Thoracic aorta (tissue), 2 donors: ENCODE measurements at places on chromosomes 13 and 19.

GRCh38 chr13:108408672-108409071, 139.2 kb downstream of the TNFSF13B start:
- H3K27ac ChIP-seq, result no peak overlapping the region
- H3K4me3 ChIP-seq, result no peak overlapping the region
- no peaks in the 10 kb centered on the region for H3K27me3 ChIP-seq
- no peaks in the 10 kb centered on the region for H3K4me1 ChIP-seq
- H3K36me3 ChIP-seq, result no peaks in the 10 kb centered on the region

GRCh38 chr19:57566396-57567265, 7.0 kb upstream of the ZNF550 start:
- no peaks in the 10 kb centered on the region for H3K27me3 ChIP-seq
- no peak for DNase-seq
- H3K4me3 ChIP-seq, result no peak overlapping the region
- H3K27ac ChIP-seq, result no peak overlapping the region
- no peaks in the 10 kb centered on the region for H3K36me3 ChIP-seq

DNA sequence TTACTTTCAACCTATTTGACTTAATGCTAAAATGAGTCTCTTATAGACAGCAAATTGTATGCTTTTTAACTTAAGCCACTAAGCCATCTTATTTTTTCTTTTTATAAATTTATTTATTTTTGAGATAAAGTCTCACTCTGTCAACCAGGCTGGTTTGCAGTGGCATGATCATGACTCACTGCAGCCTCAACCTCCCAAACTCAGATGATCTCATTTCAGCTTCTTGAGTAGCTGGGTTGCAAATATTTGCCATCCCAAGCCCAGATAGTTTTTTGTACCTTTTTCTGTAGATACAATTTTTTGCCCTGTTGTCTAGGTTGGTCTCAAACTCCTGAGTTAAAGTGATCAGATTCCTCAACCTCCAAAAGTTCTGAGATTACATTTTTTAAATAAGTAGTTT, 27.1 kb downstream of the ZNF714 start:
- no peak overlapping the region for H3K27ac ChIP-seq
- no peak for DNase-seq
- no peaks in the 10 kb centered on the region for H3K27me3 ChIP-seq

DNA sequence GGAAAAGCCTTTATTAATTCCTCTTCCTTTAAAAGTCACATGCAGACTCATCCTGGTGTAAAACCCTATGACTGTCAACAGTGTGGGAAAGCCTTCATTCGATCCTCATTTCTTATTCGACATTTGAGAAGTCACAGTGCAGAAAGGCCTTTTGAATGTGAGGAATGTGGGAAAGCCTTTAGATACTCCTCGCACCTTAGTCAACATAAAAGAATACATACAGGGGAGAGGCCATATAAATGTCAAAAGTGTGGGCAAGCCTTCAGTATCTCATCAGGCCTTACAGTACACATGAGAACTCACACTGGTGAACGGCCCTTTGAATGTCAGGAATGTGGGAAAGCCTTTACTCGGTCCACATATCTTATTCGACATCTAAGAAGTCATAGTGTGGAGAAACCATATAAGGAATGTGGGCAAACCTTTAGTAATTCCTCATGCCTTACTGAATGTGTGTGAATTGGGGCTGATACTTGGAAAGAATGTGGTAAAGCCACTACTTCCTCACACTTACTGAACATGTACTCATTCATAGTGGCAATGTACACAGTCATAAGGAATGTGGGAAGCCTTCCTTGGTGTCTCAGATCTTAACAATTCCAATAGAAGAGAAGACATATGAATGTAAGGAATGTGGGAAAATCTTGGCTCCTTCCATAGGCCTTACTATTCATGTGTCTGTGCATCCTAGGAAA, 18.8 kb downstream of the ZNF559 start:
- H3K36me3 ChIP-seq, result peaks cover 67% of the 10 kb centered on the region
- H3K4me3 ChIP-seq, result no peak overlapping the region
- H3K4me1 ChIP-seq, result no peaks in the 10 kb centered on the region
- no peak for DNase-seq

DNA sequence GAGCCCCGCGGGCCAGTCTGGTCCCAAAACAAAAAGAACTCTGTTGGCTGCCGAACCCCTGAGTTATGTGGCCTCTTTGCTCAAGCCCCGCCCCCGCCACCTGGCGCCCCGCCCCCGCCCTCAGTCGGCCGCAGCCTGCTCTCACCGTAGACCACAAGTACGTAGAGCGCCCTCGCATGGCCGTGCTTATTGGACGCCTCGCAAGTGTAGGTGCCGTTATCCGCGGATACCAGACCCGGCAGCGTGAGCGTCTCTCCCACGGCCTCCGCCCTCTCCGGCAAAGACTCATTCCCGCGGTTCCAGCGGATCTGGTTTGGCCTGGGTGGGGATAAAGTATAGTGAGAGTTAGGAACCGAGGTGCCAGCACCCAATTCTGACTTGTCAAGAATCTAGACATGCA, 5.5 kb upstream of the ZNF428 start:
- H3K4me3 ChIP-seq, result no peak overlapping the region
- H3K27ac ChIP-seq, result no peak overlapping the region
- no peaks in the 10 kb centered on the region for H3K36me3 ChIP-seq
- H3K4me1 ChIP-seq, result peaks cover 8% of the 10 kb centered on the region
- no peaks in the 10 kb centered on the region for H3K27me3 ChIP-seq
- no peak for DNase-seq

DNA sequence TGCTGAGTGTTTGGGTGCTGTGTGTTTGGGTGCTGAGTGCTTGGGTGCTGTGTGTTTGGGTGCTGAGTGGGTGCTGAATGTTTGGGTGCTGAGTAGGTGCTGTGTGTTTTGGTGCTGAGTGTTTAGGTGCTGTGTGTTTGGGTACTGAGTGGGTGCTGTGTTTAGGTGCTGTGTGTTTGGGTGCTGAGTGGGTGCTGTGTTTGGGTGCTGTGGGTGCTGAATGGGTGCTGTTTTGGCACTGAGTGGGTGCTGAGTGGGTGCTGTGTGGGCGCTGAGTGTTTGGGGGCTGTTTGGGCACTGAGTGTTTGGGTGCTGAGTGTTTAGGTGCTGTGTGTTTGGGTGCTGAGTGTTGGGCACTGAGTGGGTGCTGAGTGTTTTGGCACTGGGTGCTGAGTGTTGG, 48.5 kb upstream of the F7 start:
- H3K36me3 ChIP-seq, result no peaks in the 10 kb centered on the region
- no peak overlapping the region for H3K4me3 ChIP-seq
- DNase-seq, result no peak
- no peak overlapping the region for H3K27ac ChIP-seq

DNA sequence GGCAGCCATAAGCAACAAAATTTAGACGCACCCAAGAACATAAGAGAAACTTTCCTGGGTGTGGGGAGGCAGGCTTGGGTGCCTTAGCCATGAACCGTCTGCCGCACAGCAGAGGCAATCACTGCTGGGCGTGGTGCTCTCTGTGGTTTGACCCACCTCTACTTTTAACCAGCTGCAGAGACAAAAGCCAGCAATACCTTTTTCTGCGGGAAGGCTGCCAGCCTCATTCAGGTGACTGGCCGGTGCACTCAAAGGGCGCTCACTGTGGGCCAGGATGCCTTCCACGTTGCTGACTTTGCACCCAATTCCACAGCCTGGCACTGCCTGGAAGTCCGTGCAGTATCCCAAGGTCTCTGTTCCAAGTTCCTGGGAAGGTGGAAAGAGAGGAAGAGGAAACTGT, 69.1 kb downstream of the ATP7B start:
- no peak for DNase-seq
- H3K27me3 ChIP-seq, result no peaks in the 10 kb centered on the region
- no peaks in the 10 kb centered on the region for H3K4me1 ChIP-seq
- no peak overlapping the region for H3K4me3 ChIP-seq
- peaks cover 27% of the 10 kb centered on the region for H3K36me3 ChIP-seq

DNA sequence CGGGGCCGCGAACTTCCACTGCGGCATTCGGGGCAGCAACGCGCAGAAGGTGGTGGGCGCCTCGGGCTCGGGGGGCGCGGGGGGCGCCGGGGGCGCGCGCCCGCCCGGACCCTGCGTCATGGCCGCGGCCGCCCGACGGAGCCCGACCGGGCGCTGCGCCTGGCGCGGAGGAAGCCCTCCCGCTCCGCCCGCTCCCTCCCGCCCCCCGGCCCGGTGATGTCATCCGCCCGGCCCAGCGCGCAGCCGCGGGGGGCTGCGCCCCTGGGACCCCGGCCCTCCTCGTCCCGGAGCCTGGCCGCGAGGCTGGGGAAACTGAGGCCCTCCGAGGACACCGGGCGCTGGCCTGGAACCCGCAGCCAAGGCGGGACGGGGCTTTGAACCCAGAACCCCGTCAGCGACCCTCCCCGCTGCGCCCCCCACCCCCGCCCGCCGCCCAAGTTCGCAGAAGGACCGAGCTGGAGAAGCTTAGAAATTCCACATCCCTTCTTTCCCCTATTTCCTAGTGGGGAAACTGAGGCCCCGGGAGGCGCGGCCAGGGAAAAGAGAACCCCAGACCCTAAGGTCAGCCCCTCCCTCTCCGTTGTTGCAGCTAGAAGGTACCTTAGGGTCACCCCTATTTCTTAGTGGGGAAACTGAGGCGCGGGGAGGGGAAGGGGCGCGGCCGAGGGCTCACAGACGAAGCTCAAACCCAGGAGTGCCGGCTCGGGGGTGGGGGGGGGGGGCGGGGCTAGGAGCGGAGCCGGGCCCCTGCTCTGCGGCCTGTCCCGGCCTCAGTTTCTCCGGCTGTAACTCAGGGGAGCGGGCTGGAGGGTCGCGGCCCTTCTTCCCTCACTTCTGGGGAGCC, at the start of gene SHC2:
Gene SHC2 (minus strand): TSS at position 157 of the 844 bp plus-strand sequence. CDS start 37 bp downstream, at position 120.
- H3K4me3 ChIP-seq, result peak within 1 kb of the TSS; percentile 69
- H3K27ac ChIP-seq, result no peak within 1 kb of the TSS
- no peaks in the 10 kb centered on the region for H3K36me3 ChIP-seq
- no peak for DNase-seq
- no peaks in the 10 kb centered on the region for H3K4me1 ChIP-seq
- peaks cover 6% of the 10 kb centered on the region for H3K27me3 ChIP-seq

DNA sequence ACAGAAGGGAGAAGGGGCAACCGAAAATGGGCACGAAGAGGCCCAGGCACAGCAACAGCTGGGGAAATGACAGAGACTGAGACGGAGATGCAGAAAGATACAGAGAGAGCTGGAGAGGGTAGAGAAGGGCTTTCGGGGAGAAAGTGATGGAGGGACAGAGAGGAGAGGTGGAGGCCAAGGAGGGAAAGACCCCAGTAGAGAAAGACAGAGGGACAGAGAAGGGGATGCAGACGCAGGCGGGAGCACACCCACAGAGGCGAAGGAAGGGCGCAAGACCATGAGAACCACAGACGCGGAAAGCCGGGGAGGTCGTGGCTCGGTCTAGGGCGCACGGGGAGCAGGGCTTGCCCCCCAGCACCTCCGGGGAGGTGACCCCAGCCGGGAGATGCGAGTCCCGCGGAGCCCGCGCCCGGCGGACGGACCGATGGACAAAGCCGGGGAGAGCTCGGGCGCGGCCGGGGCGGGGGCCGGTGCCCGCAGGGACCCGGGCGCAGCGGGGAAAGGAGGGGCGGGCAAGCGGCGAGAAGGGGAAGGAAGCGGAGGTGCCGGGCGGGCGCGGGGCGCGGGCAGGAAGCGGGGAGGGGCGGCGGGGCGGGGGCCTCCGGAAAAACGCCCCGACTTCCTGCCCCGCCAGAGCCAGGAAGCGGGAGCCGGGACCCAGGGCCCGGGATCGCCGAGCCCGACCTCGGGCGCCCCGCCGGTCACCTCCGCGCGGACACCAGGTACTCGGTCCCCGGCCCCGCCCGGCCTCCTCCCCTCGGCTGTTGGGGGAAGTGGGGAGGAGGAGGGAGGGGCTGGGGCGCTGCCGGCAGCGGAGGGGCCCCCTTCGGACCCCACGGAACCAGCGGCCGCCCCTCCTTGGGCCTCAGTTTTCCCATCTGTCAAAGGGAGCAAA, at the start of gene ARHGEF1:
Gene ARHGEF1 (plus strand): TSS at position 617 of the 895 bp plus-strand sequence. CDS start 4,899 bp downstream, outside the sequence.
- H3K4me3 ChIP-seq, result peak within 1 kb of the TSS; percentile 100
- peak within 1 kb of the TSS; percentile 80 for H3K27ac ChIP-seq
- DNase-seq, result no peak
- no peaks in the 10 kb centered on the region for H3K27me3 ChIP-seq
- H3K36me3 ChIP-seq, result no peaks in the 10 kb centered on the region

- no peak overlapping the region for H3K27ac ChIP-seq
- no peaks in the 10 kb centered on the region for H3K27me3 ChIP-seq
- no peak for DNase-seq
- H3K4me1 ChIP-seq, result no peaks in the 10 kb centered on the region
- no peak overlapping the region for H3K4me3 ChIP-seq
Observed at GRCh38 chr19:4042731-4043082, 24.0 kb downstream of the ZBTB7A start.

GRCh38 chr13:25192936-25193335, 20.8 kb upstream of the AMER2 start:
- no peaks in the 10 kb centered on the region for H3K27me3 ChIP-seq
- no peak for DNase-seq

DNA sequence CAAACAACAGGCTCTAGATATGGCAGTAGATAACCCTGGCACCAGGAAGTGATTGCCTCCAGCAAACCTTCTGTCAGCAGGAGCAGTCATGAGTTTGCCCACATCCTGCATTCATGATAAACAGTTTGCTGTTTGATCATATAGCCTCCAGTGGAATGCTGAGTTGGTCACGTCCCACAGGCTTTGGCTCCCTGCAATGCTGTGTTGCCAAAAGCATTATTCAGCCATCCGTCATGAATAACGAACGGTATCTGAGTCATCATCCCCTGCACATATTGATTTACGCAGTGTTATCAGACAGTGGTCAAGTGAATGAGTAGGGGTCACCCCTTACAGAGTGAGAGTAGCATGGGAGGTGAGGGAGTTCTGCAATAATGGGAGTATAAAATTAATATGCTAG, 21.9 kb upstream of the ZNF432 start:
- H3K27ac ChIP-seq, result no peak overlapping the region
- no peak for DNase-seq
- no peaks in the 10 kb centered on the region for H3K4me1 ChIP-seq
- peak overlapping the region; percentile 1 for H3K4me3 ChIP-seq

DNA sequence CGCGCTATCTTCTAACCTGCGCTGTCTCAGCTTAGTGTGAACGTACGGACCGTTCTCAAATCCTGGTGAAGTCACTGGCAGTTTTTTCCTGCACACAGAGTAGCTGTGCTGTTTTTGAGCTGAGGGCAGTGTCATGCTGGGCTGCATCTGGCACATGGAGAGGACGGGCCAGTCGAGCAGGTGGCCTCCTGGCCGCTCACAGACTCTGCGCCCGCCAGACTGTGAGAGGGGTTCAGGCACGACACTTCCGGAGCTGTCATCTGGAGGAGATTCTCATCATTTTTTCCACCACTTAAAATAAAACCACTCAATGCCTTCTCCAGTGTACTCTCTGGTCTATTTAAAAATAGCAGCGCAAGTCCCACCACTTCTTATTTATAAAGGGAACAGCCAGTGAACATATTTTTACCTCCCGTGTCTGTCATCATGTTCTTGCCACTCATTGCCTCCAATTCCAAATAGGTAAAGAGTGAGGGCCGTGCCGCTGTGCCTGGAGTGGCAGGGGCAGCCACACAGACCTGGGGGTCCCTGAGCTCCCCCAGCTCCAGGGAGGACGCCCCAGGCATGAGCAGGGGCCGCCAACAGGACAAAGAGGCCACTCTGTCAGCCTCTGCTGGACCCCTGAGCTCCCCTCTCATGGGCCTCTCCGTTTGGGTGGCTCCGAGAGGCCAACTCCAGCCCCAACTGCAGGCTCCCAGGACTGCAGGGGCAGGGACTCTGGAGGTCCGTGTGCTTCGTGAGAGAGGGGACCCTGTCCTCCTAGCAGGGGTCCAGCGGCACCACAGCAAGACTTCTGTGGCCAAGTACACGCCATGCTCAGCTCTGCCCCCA, 36.9 kb upstream of the GRTP1 start:
- H3K27me3 ChIP-seq, result no peaks in the 10 kb centered on the region
- H3K4me3 ChIP-seq, result no peak overlapping the region
- peaks cover 13% of the 10 kb centered on the region for H3K4me1 ChIP-seq
- no peak for DNase-seq
- peak overlapping the region; percentile 69 for H3K27ac ChIP-seq
- peaks cover 8% of the 10 kb centered on the region for H3K36me3 ChIP-seq
